ENCODE measurements at places on chromosomes 7 and 10.

- DNase-seq, result no peak
These were observed 41.7 kb downstream of the TNPO3 start for GRCh38 chr7:129013048-129013724.

DNA sequence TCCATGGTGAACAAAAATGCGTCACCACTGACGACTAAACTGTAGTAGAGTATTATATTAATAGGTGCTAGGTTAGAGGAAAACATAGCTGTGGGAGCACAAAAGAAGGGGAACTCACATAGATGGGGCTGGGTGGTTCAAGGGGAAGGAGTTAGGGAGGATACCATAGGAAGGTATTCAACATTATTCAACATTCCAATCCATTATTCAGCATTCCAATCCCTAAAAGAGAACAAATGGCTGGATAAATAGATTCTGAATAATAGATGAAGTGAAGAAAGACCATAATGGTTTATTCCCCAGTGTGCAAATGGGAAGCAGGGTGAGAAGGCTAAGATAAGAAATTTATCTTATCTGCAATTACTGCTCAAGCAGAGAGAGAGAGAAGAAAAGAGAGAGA is 61.4 kb downstream of the AASS start:
- DNase-seq, result no peak

DNA sequence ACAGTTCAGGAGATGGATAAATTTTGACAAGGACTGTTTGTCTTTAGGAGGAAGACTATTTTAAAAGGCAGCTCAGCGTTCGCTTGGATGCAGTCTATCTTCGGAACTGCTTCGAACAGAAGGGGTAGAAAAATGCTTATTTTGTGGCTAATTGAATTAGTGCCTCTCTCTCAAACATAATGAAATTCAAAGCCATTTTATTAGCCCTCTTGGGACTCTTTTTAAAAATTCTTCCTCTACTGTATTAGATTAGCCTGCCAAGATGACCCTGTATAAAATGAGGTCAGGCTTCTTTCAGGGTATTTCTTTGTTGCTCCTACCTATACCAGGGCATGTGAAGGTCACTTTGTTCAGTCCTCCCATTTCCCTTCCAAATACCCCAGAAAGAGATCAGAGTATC is 379.2 kb upstream of the NFE2L3 start:
- no peak for DNase-seq

DNA sequence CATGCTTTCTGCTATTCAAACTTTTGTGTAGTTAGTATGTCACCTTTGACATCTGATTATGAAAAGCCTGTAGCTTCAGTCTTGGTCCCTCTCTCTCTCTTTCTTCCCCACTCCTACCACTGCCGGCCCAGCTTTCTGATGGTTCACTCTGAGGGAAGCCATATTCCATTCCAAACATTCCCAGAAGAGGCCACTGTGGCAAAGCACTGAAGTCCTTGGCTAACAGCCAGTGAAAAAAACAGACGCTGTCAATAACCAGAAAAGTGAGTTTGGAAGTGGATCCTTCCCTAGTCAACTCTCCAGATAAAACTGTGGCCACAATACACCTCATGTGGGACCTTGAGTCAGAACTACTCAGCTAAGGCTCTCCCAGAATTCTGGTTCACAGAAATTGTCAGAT is 950.7 kb upstream of the PHF14 start:
- DNase-seq, result no peak

DNA sequence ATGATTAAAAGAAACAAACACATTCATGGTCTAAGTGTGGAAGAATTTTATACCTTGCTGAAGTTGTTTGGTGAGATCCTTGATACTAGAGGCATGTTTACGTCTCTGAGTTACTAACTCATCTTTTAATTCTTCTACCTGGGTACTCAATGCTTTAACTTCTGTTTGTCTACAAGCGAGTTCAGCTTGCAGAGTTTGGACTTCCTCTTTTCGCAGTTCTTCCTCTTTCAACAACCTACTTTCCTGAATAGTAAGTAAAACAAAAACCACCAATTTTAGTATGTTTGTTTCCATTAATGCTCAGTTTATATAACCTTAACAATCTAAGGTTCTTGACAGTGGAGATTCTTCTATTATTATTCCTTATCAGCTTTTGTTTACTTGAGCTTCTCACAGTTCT is 42.9 kb downstream of the CCDC186 start:
- DNase-seq, result no peak

DNA sequence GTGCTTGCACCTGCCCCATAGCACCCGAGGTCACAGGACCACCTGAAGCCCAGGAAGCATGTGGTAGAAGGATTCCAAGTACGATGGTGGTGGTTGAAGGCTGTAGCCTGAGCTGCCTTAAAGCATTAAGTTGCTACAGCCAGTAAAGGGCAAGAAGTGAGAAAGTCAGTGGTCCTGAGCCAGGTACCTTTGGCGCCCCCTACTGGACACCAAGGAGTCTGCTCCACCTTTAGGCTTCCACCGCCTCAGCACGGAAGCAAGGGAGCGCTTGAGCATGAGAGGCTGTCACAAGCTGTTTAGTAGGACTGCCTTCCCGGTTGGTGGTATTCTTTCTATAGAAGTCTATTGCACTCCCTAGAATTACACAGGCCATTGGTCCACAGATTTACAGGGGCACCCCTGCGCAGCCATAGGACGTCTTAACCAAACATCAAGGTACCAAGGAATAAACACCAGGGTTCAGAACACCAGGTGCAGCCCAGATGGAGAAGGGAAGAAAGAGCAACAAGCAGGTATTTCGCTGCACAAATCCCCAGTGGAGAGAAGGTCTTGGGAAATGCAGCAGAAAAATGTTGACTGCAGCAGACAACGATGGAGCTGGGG is 2.2 kb downstream of the CRTAC1 start:
- peak; percentile 52 for DNase-seq

- no peak for DNase-seq
These were observed 72.6 kb downstream of the KCNMA1 start for GRCh38 chr10:77564731-77565589.

- no peak for DNase-seq
These were observed 129.4 kb upstream of the SHH start for GRCh38 chr7:155941688-155942087.

DNA sequence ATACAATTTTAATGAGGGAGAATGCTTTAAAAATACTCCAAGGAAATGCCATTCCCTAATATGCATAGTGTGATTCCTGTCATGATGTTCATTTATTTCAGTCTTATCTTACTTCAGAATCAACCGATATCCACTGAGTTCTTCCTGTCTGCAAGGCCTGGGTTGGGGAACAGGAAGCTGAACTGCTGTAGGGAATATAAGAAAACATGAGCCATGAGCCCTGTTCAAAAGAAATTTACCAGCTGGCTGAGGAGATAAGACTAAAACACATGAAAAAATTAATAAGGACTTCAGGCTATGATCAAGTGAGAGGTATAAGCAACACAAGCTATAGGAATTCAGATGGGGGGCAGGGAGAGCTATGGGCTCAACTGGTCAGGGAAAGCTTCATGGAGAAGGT is 184.7 kb downstream of the PLPP4 start:
- no peak for DNase-seq

DNA sequence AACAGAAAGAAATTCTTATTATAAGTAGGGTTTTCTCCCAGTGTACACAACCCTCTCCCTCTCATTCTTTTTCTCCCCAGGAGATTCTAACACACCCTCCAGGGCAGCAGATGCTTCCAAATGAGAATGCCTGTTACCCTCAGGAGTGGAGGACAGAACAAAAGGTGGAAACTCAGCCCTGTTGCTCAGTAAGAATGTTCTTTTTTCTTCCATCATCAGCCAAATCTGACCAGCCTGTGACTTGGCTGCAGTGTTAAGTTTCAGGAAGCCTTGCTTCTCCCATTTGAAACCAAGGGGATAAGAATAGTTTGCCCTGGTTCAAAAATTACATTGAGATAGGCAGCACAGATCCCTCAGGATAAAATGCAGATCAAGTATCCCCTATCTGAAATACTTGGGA is 77.5 kb upstream of the EEPD1 start:
- no peak for DNase-seq

DNA sequence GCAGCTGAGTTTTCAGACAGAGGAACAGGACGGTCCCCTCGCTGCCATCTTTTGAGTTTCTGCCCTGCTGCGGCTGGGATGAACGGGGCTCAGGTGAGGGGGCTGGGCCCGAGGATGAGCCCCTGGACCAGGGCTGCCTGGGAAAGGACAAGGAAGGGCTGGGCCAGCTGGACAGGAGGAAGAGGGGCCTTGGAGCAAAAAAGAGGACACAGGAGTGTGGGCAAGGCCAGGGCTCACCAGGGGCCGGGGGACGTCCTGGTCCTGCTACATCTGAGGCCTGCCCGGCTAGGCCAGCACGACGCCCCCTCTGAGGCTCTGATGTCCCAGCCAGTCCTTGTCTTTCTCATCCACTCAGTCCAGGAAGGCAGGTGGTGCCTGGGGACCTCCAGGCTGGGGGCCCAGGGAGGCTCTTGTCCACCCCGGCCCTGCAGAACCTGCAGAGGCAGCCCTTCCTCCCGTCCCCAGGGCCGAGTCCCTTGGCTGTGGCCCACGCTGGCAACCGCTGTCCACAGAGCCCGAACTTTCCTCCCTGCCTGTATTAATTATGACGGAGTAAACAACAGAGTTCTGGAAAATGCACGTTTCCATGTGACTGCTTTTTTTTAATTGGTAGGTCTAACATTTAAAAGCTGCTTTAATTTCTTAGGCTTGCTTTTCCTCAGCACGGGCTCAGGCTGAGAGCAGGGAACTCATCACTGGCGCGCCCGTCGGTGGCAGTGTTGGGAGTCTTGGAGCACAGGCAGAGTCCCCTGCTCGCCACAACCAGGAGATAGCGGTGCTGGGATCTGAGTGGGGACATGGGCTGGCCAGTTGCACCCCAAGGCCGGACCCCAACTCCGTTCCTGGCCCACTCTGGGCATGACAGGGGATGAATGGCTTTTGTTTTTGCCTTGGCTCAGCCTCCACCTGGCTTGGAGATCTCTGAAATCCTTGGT is 187.7 kb downstream of the ELFN1 start:
- DNase-seq, result no peak

- no peak for DNase-seq
These were observed 111.7 kb upstream of the PLXNA4 start for GRCh38 chr7:132687981-132688383.

GRCh38 chr10:120455004-120455403 is 2.0 kb upstream of the PLPP4 start:
- DNase-seq, result no peak

DNA sequence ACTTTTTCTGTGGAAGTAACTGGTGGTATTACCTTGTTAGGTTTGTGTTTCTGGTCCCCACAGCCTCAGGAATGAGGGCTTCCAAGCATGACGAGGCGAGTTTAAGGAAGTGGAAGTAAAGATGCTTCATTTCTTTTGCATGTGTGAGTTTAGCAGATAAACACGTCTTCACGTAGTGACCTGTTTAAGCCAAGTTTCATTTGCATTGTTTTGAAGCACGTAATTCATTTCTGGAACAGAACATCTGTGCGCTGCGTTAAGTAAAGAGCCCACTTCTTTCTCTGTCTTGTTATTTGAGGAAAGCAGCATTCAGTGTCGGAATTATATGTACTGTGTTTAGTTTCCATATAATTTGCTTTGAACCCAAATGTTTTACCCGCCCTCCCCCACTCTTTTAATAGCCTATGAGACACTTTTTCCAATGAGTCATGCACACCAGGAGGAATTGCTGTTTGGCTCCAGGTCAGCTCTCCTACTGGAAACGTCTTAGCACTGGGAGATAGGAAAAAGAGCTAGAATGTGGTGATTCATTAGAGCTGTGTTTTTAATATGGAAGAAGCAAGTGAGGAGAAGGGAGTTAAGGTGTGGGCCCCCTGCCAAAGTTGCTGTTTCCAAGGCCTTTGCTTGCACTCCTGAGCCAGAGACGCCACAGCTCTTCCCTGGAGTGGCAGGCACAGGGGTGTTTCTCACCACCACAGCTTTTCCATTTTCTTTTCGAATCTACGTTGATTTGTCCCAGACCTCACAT is 36.7 kb downstream of the BTBD16 start:
- no peak for DNase-seq

- DNase-seq, result no peak
These were observed 41.6 kb upstream of the RASGEF1A start for GRCh38 chr10:43308515-43308914.

DNA sequence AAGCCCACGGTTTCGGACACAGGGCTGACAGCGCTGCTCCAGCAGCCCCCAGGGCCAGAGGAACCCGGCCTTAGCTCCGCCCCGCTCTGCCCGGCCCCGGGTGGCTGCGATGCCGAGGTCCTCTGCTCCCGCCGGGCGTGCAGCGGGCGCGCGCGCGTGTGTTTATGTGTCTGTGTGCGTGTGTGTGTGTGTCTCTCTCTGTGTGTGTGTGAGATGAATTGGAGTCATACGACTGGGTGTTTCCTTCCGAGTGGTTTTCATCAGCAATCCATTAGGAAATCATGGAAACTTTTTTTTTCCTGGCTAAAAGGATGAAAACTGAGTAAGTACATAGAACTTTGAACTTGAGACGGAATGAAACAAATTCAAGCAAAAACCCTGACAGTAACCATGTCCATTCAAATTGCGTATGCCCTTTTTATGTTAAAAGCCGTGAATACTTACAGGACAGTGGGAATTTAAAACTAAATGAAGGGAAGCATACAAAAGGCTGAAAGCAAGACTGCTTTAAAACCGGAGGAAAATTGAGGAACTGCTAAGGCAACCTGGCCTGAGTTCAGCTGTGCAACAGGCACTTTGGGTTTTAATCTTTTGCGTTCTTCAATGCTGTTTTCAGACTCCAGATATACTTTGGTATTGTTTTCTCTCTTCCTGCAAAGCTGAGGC is at the start of gene CPED1:
TSS of gene CPED1 (plus strand) at position 121 of the 666 bp plus-strand sequence. CDS start 911 bp downstream, outside the sequence.
- no peak for DNase-seq

GRCh38 chr7:17406738-17407137 is 108.3 kb downstream of the AHR start:
- no peak for DNase-seq

DNA sequence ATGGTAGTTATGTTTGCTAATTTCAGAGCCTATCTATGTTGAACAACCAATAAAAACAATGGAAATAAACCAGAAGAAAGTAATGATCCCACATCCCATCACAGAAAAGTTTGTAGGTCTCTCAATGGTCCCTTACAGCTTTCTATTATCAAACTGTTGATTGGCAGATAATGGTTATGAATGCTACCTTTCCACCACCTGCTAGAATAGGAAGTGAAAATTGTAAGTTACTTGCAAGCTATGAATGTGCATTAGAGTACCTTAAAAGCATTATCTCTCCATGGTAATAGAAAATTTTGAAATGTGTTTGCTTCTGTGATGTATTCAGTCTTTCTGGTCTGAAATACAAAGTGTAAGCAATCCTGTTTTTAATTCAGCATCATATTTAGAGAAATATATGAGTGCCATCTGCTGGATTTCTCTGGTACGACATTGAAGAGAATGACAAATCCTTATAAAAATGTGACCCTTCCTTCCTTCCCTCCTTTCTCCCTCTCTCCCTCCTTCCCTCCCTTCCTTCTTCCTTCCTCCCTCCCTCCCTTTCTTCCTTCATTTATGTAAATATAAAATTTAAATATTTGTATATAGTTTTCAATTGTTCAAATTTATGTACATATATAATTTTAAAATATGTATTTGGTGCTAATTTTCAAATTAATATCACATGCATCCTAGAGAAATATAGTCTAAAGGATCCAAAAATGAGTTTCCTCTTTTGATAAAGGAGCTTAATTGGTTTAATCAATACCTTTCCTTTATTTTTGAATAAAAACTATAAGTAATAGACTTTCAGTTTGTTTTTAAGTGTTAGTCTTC is 41.4 kb upstream of the PNLIPRP3 start:
- DNase-seq, result peak; percentile 6

Data from left renal pelvis (tissue), 4 donors.